ENCODE measurements at places on chromosomes 1 and 21.

GRCh38 chr1:234970731-234971476 lies 157.7 kb downstream of the TOMM20 start:
- H3K27me3 ChIP-seq: no peaks in the 10 kb centered on the region
- peaks cover 46% of the 10 kb centered on the region for H3K4me1 ChIP-seq
- H3K36me3 ChIP-seq: no peaks in the 10 kb centered on the region
- H3K4me3 ChIP-seq: peak overlapping the region; percentile 42

- H3K36me3 ChIP-seq: no peaks in the 10 kb centered on the region
- DNase-seq: no peak
- H3K27ac ChIP-seq: no peak overlapping the region
- H3K4me3 ChIP-seq: no peak overlapping the region
- no peaks in the 10 kb centered on the region for H3K27me3 ChIP-seq
Observed at GRCh38 chr1:166874464-166874863, 1.6 kb downstream of the TADA1 start.

DNA sequence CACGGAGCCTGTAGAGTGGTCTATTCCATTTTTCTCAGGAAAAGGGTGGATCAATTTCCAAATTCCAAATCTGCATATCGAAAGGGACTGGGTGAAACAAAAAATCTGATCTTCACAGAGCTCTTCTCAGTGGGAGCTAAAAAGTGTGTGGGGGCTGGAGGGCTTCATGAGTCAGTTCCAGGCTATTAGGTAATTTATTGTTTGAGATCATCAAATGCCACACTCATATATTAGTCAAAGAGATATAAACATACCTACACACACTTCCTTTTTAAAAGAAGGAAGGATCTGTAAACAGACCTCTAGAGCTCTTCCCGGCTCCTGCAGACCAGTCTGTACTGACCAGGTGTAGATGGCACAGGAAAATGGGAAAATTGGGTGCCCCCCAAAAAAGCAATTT lies 175.4 kb downstream of the ZBTB18 start:
- DNase-seq: no peak
- no peak overlapping the region for H3K27ac ChIP-seq
- no peaks in the 10 kb centered on the region for H3K27me3 ChIP-seq
- peaks cover 2% of the 10 kb centered on the region for H3K4me1 ChIP-seq

- peaks cover 7% of the 10 kb centered on the region for H3K4me1 ChIP-seq
- no peak overlapping the region for H3K27ac ChIP-seq
- H3K27me3 ChIP-seq: no peaks in the 10 kb centered on the region
- no peaks in the 10 kb centered on the region for H3K36me3 ChIP-seq
- DNase-seq: no peak
- H3K4me3 ChIP-seq: no peak overlapping the region
Observed at GRCh38 chr1:28031173-28031572, 57.2 kb downstream of the EYA3 start.

DNA sequence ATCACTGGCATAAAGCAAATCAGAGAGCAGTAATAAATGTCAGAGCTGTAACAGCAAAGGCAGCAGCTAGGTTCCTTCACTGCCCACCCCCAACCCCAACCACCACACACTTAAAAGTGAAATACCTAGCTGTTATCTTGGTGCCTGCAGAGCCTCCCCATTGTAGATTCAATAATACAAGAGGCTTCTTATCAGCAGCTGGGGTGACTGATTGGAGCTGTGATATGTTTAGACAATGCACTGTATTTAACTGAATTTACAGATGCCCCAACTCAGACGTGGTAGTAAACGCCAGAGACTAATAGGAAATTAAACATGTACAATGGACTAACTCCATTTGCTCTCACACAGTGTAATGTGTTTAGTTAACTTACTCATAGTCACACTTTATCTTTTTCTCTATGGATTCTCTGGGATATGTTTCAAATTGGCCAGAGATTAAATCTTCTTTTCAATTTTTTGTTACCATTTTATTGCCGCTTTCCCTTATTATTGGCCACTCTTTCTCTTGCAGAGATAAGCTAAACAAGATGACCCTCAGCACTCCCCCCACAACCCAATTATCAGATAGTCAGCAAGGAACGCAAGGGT lies 117.1 kb downstream of the ESRRG start:
- H3K27ac ChIP-seq: no peak overlapping the region
- H3K27me3 ChIP-seq: no peaks in the 10 kb centered on the region
- no peaks in the 10 kb centered on the region for H3K4me1 ChIP-seq
- DNase-seq: no peak
- no peaks in the 10 kb centered on the region for H3K36me3 ChIP-seq

DNA sequence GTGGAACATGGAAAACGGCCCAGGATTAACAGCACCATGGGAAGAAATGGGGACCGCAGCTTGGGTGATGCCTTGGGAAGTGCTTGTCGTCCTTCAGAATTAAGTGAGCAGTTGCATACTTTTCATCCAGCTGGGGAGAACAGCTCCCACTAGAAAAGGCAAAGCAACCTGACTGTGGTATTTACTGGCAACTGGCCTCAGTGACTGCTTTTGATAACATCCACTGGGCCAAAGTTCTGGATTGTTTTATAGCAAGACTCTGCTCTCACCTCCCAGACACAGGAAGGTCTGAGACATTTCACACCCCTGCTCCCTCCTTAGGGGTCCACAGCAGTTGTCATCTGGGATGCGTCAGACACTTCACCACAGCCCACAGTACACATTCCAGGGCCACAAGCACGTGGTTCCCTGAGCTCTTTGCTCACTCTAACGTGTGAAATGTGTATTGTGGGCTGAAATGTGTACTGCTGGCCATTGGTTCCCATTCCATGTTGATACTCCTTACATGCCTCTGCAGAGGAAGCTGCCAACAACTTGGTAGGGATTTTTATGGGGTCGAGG lies 6.6 kb downstream of the PAPPA2 start:
- H3K27me3 ChIP-seq: no peaks in the 10 kb centered on the region
- H3K36me3 ChIP-seq: no peaks in the 10 kb centered on the region
- H3K27ac ChIP-seq: no peak overlapping the region
- no peaks in the 10 kb centered on the region for H3K4me1 ChIP-seq

DNA sequence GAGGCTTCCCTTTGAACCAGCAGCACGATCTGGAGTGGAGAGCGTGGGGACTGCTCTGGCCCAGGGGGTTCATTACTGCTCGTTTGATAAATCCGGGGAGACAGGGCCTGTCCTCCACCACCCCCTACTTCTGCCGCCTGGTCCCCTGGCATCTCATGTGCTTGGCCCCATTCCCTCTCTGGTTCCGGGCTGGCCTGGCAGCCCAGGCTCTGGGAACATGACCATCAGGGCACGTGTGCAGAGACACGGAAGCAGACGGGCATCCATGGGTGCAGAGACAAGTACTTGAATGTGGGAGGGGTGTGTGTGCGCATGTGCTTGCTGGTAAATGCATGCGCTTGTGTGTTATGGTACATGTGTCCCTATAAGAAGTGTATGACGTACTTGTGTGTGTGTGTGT lies 75.5 kb downstream of the KIRREL1 start:
- no peaks in the 10 kb centered on the region for H3K36me3 ChIP-seq
- H3K27ac ChIP-seq: no peak overlapping the region
- H3K4me1 ChIP-seq: peaks cover 16% of the 10 kb centered on the region
- DNase-seq: no peak
- no peaks in the 10 kb centered on the region for H3K27me3 ChIP-seq
- H3K4me3 ChIP-seq: no peak overlapping the region

DNA sequence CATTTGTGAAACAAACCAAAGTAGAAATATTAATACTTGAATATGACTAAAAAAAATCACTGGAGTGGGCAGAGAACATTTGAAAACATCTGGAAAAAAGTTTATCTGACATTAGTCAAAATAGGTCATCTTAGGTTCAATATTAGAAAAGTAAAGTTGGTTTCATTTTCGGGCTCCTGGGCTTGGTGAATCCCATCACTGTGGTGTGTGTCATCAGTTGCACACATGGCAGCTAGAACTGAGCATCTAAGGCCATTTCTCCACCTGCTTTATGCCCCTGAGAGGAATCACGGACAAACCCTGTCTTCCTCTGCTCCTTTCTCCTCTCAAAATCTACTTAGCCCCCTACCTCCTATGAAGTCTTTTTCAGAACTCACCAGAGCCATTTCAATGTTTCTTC lies 5.4 kb downstream of the HSD11B1 start:
- no peak for DNase-seq
- H3K36me3 ChIP-seq: no peaks in the 10 kb centered on the region
- no peak overlapping the region for H3K4me3 ChIP-seq
- no peaks in the 10 kb centered on the region for H3K4me1 ChIP-seq
- no peaks in the 10 kb centered on the region for H3K27me3 ChIP-seq
- H3K27ac ChIP-seq: no peak overlapping the region

DNA sequence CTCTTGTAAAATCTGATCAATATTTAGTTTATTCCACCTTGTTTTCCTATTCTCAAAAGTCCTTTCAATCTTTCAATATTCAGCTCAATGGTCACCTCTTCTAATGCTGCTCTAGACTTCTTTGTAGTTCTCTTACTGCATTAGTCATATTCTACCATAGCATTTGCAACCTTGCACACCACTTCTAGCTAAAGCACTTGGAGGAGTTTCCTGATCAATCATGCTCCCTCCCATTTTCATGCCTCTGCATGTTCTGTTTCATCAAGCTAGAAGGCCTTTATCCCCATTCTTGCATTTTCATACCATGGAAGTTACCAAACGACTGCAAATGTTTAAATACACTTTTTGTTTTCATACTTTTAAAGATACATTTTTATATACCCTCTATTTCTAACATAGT lies 72.1 kb downstream of the SLC5A9 start:
- no peak for DNase-seq
- H3K4me3 ChIP-seq: no peak overlapping the region
- no peaks in the 10 kb centered on the region for H3K4me1 ChIP-seq
- no peaks in the 10 kb centered on the region for H3K27me3 ChIP-seq
- no peak overlapping the region for H3K27ac ChIP-seq

- DNase-seq: no peak
- peaks cover 62% of the 10 kb centered on the region for H3K4me1 ChIP-seq
- H3K27ac ChIP-seq: peak overlapping the region; percentile 78
Observed at GRCh38 chr1:56509713-56510641, 69.4 kb downstream of the PLPP3 start.

- H3K4me3 ChIP-seq: no peak overlapping the region
- H3K27me3 ChIP-seq: no peaks in the 10 kb centered on the region
- H3K4me1 ChIP-seq: no peaks in the 10 kb centered on the region
- no peak for DNase-seq
- H3K36me3 ChIP-seq: no peaks in the 10 kb centered on the region
Observed at GRCh38 chr1:38173157-38173831, 126.7 kb upstream of the POU3F1 start.

GRCh38 chr1:33429856-33430691 lies 821 bp downstream of the PHC2 start:
- H3K4me3 ChIP-seq: peak overlapping the region; percentile 74
- no peaks in the 10 kb centered on the region for H3K27me3 ChIP-seq
- no peaks in the 10 kb centered on the region for H3K36me3 ChIP-seq
- H3K27ac ChIP-seq: peak overlapping the region; percentile 79
- peaks cover 35% of the 10 kb centered on the region for H3K4me1 ChIP-seq
- peak; percentile 25 for DNase-seq

DNA sequence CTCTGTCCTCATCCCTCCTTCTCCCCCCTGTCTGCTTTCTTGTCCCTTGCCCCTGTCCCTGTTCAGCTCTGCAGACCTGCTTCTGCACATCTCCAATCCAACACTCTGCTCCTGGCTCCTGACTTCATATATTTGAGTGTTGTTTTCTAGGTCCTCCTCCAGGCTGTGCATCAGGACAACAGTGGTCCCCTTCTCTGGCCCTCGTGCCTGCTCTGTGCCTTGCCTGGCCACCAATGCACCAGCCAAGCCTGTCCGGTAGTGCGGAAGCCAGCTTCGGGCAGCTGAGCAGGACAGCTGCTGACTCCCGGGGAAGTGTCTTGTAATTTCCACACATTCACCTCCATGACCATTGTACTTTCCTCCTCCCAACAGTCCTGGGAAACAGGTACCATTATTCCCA lies 203.4 kb upstream of the RAB4A start:
- peaks cover 28% of the 10 kb centered on the region for H3K4me1 ChIP-seq
- H3K27ac ChIP-seq: peak overlapping the region; percentile 77
- no peak overlapping the region for H3K4me3 ChIP-seq
- DNase-seq: no peak

- no peaks in the 10 kb centered on the region for H3K36me3 ChIP-seq
- H3K4me3 ChIP-seq: no peak overlapping the region
- DNase-seq: peak; percentile 20
Observed at GRCh38 chr1:34019741-34020552, 145.1 kb downstream of the CSMD2 start.

DNA sequence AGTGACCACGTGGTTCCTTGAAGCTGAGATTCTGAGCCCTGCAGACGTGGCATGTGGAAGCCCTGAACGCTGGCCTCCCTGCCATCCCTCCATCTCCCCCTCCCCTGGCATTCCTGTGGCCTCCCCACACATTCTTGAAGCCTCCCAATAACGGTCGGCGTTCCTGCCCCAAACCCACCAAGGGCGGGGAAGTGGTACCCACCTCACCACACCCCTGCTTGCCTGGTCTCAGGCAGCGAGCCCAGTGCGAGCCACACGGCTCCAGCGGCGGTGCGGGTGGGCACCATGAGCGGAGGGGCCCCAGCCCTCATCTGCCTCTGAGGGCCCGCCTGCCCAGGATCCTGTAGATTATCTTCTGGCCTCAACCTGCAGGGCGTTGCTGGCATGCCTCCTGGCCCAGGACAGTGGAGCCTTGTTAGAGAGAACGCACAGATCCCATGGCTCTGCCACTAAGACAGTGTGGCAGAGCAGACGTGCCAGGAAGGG lies 20.6 kb upstream of the PRELP start:
- no peak overlapping the region for H3K27ac ChIP-seq
- no peaks in the 10 kb centered on the region for H3K27me3 ChIP-seq
- H3K4me3 ChIP-seq: no peak overlapping the region
- DNase-seq: peak; percentile 57
- H3K4me1 ChIP-seq: no peaks in the 10 kb centered on the region
- H3K36me3 ChIP-seq: no peaks in the 10 kb centered on the region

- H3K27me3 ChIP-seq: no peaks in the 10 kb centered on the region
- H3K36me3 ChIP-seq: no peaks in the 10 kb centered on the region
- H3K4me1 ChIP-seq: no peaks in the 10 kb centered on the region
- H3K4me3 ChIP-seq: no peak overlapping the region
- no peak for DNase-seq
- no peak overlapping the region for H3K27ac ChIP-seq
Observed at GRCh38 chr1:198856601-198857000, 217.8 kb downstream of the PTPRC start.

GRCh38 chr1:165080253-165080896 lies 276.1 kb downstream of the LMX1A start:
- no peak overlapping the region for H3K27ac ChIP-seq
- H3K36me3 ChIP-seq: no peaks in the 10 kb centered on the region
- H3K4me3 ChIP-seq: no peak overlapping the region
